ENCODE measurements at places on chromosomes 5 and 9.
A peak's percentile ranks its signal among the peaks of the same experiment; 100 is the strongest.

GRCh38 chr5:10049858-10050455 lies 199.7 kb downstream of the ATPSCKMT start:
- DNase-seq: no peak

GRCh38 chr9:85536514-85536913 lies 205.2 kb downstream of the AGTPBP1 start:
- DNase-seq: no peak

GRCh38 chr9:4987961-4988421 lies 2.9 kb downstream of the JAK2 start:
- DNase-seq: no peak

DNA sequence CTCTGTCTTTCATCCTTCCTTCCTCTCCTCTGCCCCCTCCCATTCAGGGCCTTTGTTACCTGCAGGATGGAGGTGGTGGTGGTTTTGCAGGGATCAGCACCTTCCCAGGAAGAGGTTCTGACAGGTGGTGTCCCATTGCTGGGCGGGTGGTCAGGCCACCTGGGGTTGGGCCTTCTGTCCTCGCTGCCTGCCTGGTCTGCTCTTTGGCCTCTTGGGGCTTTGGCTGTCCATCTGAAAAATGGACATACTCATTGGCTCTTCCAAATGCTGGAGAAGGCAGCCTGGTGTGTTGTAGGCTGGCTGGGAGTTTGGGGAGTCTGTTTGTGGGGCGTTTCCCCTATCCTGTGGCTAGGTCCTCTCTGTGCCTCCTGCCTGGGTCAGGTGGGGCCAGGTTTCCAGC lies 4.3 kb downstream of the RXRA start:
- DNase-seq: no peak

- no peak for DNase-seq
Observed at GRCh38 chr9:109355564-109356297, 34.9 kb upstream of the EPB41L4B start.

GRCh38 chr5:169151051-169151805 lies 149.7 kb downstream of the SLIT3 start:
- no peak for DNase-seq

- DNase-seq: no peak
Observed at GRCh38 chr9:25350011-25350410, 328.2 kb downstream of the TUSC1 start.

DNA sequence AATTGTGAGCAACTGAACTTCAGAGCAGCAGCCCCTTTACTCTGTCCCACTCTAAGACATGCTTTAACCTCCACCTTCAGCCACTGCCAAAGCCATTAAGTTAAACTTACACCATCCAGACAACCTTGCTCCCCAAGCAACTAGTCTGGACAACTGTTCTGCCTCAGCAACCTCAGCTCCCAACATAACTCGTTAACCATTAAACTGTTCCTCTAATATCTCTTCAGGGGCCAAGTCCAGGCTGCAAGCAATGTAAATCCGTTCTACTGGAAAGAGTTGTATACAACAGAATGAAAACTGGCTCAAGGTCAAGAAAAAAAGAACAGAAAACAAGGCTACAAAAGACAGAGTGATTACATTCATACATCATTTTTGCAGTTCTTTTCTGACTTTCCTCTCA lies 131.7 kb upstream of the TARS1 start:
- DNase-seq: no peak

DNA sequence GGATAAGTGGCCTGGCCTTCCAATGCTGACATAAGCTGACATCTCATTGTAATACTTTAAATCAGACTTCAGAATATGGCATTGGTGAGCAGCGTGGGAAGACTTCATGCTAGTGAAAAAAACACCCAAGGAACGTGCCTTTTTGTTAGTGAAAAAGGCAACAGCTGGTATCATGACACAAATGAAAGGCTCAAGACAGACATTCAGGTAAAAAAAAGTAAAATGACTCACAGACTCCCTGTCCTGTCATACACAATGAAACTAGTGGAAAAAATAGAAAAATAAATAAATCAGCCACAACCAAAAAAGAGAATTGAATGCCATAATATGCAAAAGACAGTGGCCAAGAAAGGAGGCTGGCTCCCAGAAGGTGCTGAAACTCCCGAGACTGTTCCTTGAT lies 24.4 kb upstream of the PPP1R2B start:
- no peak for DNase-seq

- DNase-seq: no peak
Observed at GRCh38 chr5:3123763-3124157, 372.3 kb upstream of the IRX2 start.

DNA sequence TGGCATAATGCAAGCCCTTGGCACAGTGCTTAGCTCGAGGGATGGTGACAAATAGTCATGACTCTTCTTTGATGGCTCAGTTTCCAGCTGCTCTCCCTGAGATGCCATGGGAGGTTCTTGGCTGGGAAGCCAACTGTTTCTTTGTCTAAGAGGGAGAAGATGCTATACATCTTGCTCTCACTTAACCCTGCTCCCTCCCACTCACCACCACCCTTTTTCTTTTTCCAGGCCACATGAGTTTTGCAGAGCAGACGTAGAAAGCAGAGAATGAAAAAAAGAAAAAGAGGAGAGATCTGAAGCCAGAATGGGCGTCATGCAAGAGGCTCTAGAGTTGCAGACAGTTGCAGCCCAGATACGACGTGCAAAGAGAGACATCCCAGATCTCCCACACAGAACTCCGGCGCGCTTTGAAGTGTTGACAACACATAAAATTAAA lies 160.5 kb downstream of the FGF18 start:
- DNase-seq: no peak

DNA sequence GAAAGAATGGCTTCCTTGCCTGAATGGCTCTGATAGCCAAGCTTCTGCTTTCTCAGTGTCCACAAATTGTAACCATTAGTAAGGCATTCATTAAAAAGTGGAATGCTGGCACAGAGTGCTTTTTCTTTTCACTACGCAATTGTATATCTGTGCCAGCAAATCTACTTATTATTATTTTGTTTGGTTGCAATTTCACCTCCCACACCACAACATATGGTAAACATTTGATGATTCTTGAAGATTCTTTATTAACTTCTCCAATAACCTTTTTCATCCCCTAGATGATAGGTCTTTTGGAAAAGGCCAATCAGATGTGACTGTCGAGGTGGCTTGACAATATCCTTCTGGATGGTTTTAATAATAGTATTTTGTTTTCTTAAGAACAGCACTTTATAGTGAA lies 234.1 kb downstream of the TMEM38B start:
- no peak for DNase-seq

DNA sequence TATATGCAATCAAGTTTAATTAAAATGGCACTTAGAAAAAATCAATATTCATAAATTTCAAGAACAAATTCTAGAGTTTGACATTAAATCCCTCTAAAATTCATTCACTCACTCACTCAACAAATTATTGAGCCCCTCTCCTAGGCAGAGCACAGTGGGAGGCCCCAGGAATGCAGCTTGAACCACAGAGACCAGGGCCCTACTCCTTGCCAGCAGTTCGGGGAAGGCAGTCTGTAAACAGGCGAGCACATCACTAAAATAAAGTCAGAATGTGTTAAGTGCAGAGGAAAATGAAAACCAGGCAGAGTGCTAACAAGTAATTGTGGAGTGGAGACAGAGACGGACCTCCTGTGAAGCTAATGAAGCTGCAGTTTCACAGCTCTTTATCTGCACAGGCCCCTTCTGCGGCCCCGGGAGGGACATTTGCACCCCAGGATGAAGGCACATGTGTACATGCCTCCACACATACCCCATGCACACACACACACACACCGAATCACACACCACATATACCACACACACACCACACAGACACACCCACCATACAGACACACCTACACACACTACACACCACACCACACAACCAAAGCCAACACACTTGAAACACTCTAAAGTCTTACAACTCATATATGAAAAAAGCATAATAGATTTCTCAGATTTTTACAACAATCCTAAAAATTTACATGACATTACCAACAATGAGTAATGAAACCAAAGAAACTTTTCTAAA lies 40.5 kb downstream of the BHMT start:
- no peak for DNase-seq

DNA sequence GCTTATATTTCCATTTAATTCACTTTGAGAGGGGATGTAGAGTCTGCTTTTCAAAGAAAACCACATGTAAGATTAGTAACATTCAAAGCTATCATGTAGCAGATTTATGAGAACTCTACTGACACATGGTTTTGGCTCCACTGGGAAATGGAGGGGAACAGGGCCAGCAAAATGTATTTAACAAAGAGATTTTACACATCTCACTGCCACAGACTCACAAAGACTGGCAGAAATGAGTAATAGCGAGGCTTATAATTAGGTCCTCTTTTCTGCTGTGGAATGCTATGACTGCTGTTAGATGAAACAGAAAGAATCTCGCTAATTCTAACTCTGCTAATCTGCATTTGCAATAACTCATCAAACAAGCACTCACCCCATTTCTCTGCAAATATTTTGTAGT lies 4.5 kb downstream of the DAP start:
- no peak for DNase-seq

GRCh38 chr9:114061830-114062474 lies 16.1 kb downstream of the AMBP start:
- DNase-seq: no peak

DNA sequence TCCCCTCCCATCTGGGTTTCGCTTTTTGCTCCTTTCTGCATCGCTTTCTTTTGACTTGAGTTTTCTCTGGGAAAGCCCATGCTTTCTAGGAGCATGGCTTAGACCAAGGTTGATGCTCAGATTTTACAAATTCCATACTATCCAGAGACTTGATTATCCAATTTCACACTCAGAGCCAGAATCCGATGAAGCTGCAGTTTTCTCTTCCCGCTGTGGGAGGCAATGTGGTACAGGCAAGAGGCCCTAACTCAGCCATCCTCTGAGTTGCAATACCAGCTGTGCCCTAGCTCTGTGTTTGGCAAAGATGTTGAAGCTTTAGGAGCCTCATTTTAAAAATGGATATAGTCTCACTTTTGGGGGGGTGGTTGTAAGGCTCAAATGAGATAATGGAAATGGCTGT lies 85.1 kb downstream of the BRINP1 start:
- DNase-seq: peak; percentile 7

- no peak for DNase-seq
Observed at GRCh38 chr9:16133032-16133431, 580.2 kb downstream of the CCDC171 start.

DNA sequence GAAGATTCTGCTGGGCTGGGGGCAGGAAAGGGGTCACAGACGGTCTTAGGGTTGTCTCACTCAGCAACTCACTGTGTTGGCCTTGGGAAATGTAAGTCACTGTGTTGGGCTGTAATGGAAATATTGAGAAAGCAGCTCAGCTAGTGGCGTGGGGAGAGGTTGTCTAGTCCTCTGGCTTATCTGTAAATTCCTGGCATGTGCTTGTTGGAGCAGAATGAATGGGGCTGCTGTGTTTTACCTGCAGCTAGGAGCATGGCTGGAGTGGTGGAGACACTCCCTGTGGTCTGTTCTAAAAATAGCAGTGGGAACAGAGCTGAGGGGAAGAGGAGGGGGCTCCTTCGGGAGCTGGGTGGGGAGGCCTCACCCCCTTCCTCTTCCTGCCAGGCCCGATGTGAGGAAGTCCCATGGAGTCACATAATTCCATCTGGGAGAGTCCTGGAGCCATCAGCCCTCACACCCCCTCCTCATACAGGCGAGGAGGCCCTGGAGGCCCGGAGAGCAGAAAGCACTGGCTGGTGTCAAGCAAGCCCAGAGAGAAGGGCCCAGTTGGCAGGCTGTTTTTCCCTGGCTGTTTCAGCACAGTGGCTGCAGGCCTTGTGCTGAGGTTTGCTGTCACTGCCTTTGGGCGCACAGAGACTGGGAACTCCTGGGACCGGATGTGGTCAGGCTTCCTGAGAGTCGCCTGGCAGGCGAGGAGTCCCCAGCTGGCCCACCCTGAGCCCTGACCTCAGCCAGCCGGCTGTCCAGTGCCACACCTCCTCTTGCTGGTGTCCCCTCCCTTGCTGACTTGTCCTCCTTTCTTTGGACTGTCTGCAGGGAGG lies 84.9 kb downstream of the RGS3 start:
- DNase-seq: no peak

DNA sequence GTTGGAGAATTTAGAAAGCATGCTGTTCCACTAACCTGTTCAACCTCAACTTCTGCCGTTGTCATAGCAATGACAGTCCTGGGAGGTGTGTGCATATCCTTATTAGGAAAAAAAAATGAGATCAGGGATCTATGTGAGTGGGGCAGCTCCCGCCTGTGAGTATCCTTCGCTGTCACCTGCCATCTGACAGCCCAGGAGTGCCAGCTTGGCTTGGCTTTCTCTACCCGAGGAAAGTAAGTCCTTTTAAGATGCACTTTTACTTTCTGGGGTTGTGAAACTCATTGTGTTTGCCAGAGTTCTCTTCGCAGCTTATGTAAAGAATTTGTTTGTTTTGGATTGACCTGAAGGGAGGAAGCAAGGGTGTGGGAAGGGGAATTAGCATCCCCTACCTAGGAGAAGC lies 21.8 kb downstream of the PCDHAC2 start:
- DNase-seq: no peak

DNA sequence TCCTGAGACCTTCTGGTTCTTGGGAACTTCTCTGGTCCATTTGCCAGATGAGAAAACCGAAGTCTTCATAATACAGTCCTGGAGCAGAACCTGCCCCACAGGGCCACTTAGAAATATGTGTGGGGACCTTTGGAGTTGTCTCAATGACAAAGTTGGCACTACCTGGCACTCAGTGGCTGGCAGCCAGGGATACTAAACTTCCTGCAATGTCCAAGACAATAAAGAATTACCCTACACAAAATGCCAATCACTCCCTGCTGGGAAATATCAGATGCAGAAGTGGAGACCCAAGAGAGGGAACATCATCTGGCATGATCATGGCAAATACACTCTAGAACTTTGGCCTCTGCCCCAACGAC lies 29.6 kb downstream of the ADRB2 start:
- no peak for DNase-seq

- DNase-seq: no peak
Observed at GRCh38 chr5:138601444-138601843, 26.2 kb upstream of the HSPA9 start.

DNA sequence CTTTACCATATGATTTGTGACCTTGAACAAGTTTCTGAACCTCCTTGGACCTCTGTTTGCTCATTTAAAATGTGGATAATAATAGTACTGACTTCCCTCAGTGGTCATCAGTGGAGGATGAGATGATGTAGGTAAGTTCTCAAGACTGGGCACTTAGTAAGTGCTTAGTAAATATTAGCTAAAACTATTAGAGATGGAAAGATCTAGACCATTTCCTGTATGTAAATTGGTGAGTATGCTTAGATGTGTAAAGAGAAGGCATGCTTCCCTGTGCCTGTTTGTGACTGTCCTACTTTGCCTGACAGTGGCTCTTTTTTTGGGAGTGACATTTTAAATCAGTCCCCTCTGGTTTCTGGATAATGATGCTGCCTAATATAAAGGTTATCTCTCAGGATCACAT lies 288.1 kb downstream of the GABRB2 start:
- DNase-seq: no peak

- DNase-seq: no peak
Observed at GRCh38 chr9:31445960-31446359, 938.5 kb upstream of the ACO1 start.

- peak; percentile 26 for DNase-seq
Observed at GRCh38 chr5:139895647-139896046, 100.0 kb downstream of the PSD2 start.
